Stomach (tissue), 19 donors: ENCODE measurements at places on chromosomes 6 and 20.

GRCh38 chr6:52505726-52506409 lies 71.0 kb downstream of the TRAM2 start:
- DNase-seq: no peak
- no peak overlapping the region for H3K4me3 ChIP-seq
- peaks cover 22% of the 10 kb centered on the region for H3K4me1 ChIP-seq

DNA sequence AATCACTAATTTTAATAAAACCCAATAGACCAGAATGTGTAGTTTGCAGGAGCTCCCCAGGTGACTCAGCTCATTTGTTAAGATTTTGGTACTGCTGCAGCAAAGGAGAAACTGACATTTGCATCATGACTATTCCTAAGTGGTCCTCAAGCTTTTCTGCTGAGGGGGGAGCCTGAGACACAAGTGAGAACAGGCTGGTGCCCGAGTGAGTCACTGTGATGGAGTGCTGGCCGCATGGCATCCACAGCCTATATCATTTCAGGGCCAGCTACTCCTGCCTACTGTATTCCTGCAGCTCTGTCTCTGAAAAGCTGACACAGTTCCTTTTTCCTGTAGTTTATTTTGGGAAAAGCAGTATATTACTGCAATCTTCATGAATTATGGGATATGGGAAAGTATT lies 113.7 kb upstream of the ENPP5 start:
- no peaks in the 10 kb centered on the region for H3K36me3 ChIP-seq
- no peaks in the 10 kb centered on the region for H3K4me1 ChIP-seq

DNA sequence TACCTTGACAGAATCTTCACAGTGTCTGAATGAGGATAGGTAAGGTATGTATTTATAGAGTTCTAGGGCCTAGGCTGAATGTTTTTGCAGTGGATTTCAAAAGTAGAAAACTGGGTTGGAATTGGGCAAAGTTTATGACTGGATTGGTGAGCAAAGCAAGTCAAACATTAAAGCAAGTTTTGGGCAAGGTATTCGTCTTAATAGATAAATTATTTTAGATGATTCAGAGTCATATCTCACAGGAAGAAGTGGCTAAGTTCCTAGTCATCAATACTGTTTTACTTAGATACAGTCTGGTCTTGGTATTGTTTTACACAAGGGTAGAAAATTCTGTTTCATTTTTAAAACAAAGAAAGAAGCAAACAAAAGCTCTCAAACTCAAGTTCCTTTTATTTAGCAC lies 284.1 kb upstream of the EPHA7 start:
- H3K4me1 ChIP-seq: no peaks in the 10 kb centered on the region
- H3K4me3 ChIP-seq: no peak overlapping the region
- no peaks in the 10 kb centered on the region for H3K36me3 ChIP-seq

GRCh38 chr6:149988550-149989346 lies 25.0 kb downstream of the ULBP1 start:
- no peak for DNase-seq
- H3K4me3 ChIP-seq: no peak overlapping the region
- peaks cover 95% of the 10 kb centered on the region for H3K27me3 ChIP-seq
- H3K4me1 ChIP-seq: peaks cover 23% of the 10 kb centered on the region
